ENCODE measurements at places on chromosomes 5 and 9.

DNA sequence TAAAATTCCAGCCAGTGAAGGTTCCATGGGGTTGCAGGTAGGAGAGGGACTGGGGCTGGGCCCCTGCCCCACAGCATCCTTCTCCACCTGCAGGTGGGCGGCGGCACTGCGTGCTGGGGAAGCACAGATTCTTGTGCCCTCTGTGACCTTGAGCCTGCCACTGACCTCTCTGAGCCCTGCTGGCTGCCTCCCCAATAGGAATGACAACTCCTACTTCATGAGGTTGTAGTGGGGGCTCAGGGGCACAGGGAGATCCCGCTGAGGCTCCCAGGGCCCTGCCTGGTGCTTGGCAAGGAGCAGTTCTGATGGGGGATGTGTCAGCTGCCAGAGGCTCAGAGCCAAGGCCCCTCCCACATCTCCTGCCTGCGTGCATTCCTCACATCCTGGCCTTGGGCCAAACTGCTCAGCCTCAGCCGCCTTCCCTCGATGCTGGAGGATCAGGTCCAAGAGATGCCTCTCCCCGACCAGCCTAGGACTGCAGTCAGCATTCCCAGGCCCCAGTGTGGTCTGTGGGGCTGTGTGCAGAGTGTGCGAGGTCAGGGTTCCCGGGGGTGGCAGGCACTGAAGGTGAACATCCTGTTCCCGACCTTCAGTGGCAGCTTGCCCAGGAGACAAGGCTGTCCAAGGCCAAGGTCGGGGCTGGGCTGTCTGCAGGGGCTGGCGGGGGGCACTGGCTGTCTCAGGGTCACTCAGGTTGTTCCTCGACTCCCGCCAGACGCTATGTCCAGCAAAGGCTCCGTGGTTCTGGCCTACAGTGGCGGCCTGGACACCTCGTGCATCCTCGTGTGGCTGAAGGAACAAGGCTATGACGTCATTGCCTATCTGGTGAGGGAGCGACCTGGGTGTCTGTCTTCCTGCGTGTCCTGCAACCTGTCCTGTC lies 7.0 kb downstream of the ASS1 start:
- no peak for DNase-seq

DNA sequence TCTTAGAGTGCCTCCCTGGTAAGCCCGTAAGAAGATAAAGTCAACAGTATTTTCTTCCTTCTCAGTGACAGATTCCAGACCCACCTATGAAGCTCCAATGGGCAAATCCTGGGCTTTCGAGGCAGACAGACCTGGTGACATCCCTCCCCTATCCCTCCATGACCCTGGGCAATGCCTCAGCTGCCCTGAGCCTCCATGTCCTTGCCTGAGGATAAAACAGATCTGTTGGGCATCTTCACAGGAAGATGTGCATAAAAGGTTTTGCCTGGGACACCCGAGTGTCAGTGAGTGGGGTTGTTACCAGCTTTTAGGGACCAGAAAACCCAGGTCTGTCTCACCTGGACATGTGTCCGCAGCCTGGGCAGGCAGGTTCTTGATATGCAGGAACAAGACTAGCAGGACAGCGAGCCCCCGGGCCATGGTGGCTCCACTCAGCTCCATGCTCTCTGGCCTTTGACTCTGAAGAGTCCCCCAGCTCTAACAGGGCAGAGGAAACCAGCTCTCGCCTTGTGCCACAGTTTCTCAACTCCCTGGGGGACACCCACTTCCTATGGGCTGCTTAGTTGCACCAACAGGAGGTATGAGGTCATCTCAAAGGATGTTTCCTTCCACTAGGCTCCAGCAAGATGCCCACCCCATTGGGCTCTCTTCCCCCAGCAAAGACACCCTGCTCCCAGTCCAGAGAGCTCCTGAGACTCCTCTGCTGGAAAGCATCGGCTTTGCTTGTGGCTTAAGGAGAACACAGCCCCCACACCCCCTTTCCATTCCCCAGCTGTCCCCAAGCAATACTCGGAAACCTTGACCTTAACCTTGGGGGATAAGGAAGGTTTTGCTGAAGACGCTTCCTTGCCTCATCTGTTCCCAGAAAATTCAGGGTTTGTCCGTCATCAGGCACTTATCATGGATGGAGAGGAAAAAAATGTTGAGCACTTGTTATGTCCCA lies at the start of gene FCN1:
TSS of gene FCN1 (minus strand) at position 482 of the 943 bp plus-strand sequence. CDS start at position 441, 41 bp downstream.
- DNase-seq: no peak

DNA sequence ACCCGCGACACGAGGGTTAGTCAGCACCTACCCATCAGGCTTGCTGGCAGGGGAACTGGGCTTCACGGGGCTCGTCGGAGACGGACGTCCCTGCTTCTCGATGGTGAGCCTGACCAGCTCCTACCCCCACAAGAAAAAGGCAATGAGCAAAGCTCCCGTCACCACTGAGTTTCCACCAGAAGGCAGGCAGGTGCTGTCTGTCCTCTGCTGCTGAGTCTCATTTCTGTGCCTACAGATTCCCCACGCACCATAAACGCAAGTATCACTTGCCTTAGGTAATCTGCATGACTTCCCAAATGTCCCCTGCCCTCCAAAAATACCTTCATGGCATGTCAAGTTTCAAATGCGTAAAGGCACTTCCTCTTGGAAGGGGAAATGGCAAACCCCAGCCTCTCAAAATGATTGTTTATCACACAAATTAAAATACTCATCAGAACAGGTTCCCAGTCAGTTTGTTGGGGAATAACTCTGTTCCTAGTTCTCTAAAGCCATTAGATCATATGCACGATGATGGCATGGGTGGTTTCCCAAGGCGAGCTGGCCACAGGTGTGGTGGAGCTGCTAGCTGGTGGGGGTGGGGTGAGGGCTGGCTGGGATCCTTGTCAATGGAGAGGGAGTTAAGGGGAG lies 85.0 kb downstream of the PRRT1B start:
- peak; percentile 47 for DNase-seq

DNA sequence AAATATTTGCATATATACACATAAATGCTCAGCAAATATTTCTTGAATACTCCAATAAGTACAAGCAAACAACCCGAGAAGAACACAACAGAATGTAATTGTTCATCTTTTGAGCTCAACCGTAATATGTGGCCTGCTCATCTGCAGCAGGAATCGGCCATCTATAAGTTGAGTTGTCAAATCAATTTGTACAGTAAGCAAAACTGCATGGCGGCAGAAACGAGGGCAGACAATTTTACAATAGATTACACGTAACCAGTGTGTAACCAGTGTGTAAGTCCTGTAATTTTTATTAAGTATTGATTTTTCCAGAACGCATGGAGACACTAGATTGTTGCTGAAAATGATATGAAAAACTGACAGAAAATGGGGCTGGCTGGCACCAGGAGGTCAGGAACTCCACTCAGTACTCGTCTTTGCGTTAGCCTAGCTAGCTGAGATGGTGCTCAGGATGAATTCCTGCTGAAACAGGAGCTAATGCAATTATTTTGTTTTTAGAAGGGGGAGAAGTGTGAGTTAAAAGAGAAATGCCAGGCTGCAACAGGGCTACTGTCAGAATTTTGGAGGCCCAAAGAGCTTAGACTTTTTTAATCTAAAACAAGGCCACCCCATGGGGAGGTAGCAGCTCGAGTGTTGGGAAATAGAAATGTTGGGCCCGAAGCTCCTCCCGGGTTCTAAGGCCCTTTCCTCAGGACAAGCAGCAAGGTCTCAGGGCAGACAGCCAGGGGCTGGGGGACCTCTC lies 682 bp downstream of the DHX29 start:
- peak; percentile 5 for DNase-seq

- DNase-seq: no peak
Observed at GRCh38 chr9:71758277-71758676, 10.0 kb downstream of the CEMIP2 start.

GRCh38 chr9:71791875-71792274 lies 23.6 kb upstream of the CEMIP2 start:
- DNase-seq: no peak

GRCh38 chr9:135290086-135290485 lies 189.5 kb upstream of the PPP1R26 start:
- DNase-seq: no peak

GRCh38 chr9:32955655-32956478 lies 45.6 kb downstream of the APTX start:
- DNase-seq: no peak

DNA sequence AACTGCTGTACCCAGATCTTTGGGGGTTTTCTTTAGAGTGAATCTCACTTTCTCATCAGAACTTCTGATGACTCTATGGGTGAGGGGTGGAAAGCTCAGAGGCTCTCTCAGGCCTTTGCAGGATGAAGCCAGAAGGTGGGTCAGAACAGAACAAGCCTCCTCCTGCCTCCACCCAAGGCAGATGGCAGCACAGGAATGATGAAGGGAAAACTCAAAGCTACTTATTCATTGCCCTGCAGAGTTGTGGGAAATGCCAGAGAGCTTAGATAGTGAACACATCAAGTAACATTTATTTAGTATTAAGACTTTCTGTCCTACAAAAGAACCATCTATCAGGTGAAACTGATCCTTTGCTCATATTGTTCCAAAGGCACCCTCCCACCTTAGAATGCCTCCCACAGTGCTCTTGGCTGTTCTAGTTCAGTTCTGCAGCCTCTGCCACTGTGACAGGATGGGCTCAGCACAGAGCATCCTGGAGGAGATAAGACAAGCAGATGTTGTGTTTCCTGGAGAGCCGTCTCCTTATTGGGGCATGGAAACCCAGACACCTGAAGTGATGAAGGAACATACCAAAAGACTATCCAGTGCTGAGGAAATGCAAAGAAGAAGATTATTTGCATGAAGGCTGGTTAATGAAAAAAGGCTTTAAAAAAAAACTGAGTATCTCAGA lies 146.6 kb downstream of the ADAMTS12 start:
- DNase-seq: no peak

DNA sequence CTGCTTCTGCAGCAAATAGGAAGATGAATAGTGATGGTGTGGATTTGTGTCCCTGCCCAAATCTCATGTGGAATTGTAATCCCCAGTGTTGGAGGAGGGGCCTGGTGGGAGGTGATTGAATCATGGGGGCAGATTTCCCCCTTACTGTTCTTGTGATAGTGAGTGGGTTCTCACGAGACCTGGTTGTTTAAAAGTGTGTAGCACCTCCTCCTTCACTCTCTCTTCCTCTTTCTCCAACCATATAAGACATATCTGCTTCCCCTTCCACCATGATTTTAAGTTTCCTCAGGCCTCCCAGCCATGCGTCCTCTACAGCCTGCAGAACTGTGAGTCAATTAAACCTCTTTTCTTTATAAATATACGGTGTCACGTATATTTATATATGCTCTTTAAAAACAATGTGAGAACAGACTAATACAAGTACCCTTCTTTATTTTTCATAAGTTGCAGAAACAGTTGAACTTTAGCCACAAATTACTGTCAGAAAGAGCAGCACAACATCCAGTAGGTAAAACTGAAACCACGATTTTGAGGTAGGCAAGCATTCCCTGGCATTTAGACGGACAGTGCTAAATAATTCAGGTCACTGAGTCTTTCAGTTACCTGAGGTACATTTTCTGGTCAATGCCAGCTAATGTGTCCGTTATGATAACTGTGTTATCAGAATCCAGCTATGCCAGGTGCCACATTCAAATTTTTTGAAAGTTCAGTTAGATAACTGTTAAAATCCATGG lies 79.3 kb upstream of the SPEF2 start:
- DNase-seq: no peak

GRCh38 chr9:83312537-83312936 lies 225.7 kb downstream of the FRMD3 start:
- no peak for DNase-seq

GRCh38 chr5:11212706-11213105 lies 451.7 kb upstream of the DAP start:
- no peak for DNase-seq

DNA sequence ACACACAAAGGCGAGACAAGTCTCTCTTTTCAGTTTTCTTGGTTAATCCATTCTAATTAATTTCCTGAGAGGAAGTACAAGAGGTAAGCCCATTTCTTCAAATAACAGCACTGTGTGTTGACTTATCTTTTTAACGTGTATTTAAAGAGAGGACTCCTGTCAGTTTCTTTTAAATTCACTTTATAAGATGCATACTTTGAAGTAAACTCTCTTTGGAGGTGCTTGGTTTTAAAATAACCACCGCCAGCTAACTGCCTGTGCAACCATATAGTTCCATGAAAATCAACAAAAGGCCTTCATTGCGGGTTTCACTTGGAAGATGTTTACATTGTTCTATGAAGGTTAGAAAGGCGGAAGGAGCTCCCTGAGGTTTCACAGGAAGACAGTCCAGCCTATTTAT lies 13.1 kb upstream of the SERINC5 start:
- no peak for DNase-seq

GRCh38 chr5:171419688-171420430 lies 412 bp downstream of the FGF18 start:
- no peak for DNase-seq

- no peak for DNase-seq
Observed at GRCh38 chr9:17699615-17700330, 120.9 kb downstream of the SH3GL2 start.

GRCh38 chr5:98173334-98173733 lies 600.1 kb upstream of the RGMB start:
- DNase-seq: no peak

GRCh38 chr5:128637031-128637430 lies 99.0 kb upstream of the FBN2 start:
- DNase-seq: no peak

DNA sequence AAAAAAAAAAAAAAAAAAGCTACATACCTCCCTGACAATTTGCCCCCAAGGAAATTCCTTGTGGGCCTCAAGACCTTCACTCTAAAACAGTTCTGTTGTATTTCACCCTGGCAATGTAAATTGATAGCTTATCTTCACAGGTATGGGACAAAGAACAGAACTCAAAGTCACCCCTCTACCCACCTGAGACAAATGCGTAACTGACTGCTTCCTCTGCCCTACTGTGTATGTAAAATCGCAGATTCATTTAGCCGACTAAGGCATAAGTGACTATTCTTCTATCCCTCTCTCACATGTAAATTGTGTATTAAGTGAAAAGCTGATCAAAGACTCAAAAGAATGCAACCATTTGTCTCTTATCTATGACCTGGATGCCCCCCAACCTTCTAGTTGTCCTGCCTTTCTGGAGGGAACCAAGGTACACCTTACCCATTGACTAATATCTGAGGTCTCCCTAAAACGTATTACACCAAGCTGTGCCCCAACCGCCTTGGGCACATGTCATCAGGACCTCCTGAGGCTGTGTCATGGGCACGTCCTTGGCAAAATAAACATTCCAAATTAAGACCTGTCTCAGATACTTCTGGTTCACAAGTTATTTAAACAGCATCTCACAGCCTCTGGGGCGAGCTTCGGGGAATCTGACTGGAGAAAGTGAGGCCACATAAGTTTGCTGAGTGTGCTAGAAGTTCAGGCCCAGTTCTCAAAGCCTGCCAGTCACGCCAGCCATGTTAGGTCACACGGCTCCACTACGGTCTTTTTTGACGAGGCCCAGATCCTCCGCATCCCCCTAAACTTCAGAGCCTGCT lies 954 bp downstream of the TBCA start:
- peak; percentile 5 for DNase-seq

DNA sequence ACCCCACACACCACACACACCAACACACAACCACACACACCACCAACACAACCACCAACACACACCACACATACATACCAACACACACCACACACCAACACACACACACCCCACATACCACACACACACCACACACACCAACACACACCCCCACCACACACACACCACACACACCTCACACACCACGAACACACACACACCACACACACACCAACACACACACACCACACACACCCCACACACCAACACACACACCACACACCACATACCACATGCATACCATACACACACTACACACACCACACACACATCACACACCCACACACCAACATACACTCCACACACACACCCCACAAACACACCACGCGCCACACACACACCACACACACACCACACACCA lies 171.4 kb downstream of the GOLPH3 start:
- DNase-seq: no peak

Measured in CD4-positive, alpha-beta T cell treated with Interleukin-10 for 1 hour (primary cell).